ENCODE measurements at places on chromosomes 3 and 15.

GRCh38 chr3:18425641-18426257 is 610 bp upstream of the SATB1 start:
- DNase-seq = peak; percentile 67

GRCh38 chr3:24495326-24495994 is 810 bp upstream of the THRB start:
- DNase-seq = no peak

GRCh38 chr15:48550822-48551525 is 94.5 kb downstream of the FBN1 start:
- DNase-seq = no peak

GRCh38 chr3:72766866-72767265 is 81.4 kb downstream of the SHQ1 start:
- DNase-seq = no peak

GRCh38 chr15:79243723-79244122 is 38.8 kb upstream of the ANKRD34C start:
- no peak for DNase-seq

DNA sequence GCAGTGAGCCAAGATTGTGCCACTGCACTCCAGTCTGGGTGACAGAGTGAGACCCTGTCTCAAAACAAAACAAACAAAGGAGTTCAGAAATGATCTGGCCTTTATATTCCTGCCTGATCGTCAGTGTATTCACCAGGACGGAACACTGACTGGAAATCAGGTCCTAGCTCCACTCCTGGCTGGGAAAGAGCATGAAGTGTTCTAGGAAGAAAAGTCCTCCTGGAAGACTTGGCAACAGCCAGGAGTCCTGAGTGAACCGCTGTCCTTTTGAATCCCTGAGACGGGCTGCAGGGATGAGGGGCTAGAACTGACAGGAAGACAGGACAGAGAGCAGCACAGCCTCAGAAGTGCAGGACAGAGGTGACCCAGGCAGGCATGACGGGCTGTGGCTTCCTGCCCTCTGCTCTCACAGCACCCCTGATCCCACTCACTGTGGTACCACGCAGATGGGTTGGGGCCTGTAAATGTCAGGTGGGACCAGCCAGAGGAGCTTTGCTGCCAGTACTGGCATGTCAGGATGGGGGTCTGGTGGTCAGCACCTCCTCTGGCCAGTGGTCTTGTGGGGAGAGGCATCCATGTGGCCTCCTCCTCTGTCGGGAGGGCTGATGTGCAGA is 23.5 kb downstream of the FAN1 start:
- DNase-seq = no peak

GRCh38 chr3:178540184-178540583 is 3.9 kb downstream of the KCNMB2 start:
- DNase-seq = no peak

GRCh38 chr3:44992555-44993470 is 16.8 kb downstream of the EXOSC7 start:
- no peak for DNase-seq

DNA sequence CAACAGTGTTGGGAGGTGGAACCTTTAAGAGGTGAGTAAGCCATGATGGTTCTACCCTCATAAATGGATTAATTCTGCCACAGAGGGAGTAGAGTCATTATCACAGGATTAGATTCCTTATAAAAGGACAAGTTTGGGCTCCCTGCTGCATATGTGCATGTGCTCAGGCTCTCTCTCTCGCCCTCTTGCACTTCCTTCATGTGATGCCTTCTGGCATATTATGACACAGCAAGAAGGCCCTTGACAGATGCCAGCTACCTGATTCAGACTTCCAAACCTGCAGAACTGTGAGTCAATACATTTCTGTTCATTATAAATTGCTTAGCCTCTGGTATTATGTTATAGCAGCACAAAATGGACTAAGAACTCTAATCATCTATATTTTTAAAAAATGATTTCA is 205.3 kb downstream of the CTNNB1 start:
- DNase-seq = no peak

DNA sequence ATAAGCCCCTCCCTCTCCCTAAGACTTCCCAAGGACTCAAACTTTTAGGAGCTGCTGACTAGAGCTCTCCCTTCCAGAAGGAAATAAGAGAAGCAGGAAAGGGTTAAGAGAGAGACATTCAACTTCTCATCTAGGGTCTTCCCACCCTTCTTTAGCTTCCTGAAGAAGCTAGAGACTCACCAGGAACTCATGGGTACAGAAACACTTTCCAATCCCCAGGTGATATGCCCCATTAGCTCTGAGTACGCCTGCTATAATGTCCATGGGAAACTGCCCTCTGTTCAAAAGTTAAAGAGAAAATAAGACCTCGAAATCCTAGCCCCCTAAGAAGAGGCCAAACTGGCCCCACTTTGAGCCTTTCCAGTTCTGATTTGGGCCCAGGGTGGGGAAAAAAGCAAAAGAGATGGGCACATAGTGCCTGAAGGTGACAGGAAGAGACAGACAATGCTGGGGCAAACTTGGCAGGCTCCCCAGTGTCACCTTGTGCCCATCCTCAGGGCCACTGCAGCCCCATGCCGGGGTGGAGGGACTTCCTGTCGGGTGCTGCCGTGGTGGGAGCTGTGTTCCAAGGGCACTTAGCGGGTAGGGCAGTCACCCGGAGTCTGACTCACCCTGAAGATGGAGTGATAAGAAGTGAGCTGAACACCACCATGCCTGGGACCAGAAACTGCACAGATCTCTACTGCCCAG is 29.5 kb downstream of the CCDC12 start:
- peak; percentile 61 for DNase-seq

DNA sequence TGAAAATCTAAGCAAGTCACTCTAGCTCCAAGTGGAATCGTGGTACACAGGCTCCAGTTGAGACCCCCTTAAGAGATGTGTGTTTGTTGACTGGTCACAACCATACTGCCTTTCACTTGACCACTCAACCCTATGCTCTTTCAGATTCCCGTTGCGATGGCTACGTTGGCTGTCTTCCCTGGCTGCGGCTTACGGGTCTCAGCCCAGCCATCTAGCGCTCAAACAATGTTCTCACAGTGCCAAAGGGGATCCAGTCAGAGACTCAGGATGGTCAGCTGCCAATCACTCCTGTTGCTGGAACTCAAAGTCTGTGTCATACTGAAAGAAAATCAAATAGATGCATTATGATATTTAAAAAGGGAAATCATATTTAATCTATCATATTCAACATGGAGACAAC is 237.6 kb downstream of the ITPR1 start:
- DNase-seq = no peak

DNA sequence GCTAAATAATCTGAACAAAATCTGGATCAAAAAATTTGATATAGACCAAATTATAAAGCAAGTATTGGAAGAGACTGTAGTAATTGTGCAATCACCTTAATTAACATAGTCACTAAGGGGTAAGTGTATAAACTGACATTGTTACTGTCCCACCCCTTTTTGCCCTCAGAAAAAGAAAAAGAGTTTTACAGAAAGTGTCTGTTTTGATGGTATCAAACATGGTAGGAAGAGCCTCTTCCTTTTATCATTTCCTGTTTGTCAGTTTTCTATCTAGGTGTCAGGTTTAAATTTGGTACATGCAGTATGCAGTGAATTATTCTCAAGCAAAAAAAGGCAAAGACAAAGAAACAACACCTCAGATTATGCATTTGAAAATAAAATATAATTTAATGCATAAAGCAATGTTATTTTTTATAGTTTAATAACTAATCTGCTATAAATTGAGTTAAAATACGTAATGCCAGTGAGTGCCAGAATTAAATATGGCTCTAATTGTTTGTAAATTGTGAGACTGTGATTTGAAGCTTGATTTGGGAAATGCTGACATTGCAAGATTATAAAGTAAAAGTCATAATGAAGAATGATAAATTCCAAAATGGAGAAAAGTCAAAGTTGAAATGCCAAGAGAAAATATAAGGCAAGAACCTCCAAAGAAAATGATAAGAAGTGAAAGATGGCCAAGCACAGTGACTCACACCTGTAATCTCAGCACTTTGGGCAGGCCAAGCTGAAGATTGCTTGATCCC is 30.3 kb upstream of the CMC1 start:
- no peak for DNase-seq
